ENCODE measurements at places on chromosomes 7 and 10.

DNA sequence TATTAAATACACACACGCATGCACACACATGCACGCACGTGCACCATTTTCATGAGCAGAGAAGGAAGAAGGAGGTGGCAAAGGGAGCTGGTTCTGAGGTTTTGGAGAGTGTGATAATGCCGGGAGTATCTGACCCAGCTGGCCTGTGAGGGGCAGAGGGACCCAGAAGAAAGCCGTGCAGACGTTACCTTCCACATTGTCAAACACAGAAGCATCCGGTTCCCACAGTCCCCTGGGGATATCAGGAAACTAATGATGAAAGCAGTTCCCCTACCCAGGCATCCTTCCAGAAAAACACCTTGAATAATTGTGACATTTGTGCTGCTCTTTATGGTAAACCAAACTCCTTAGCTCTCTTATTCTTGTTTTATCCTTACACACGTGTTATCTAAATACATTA is 85.7 kb upstream of the FAM180A start:
- DNase-seq, result no peak

GRCh38 chr10:112393341-112393740 is 19.4 kb downstream of the ACSL5 start:
- no peak for DNase-seq

DNA sequence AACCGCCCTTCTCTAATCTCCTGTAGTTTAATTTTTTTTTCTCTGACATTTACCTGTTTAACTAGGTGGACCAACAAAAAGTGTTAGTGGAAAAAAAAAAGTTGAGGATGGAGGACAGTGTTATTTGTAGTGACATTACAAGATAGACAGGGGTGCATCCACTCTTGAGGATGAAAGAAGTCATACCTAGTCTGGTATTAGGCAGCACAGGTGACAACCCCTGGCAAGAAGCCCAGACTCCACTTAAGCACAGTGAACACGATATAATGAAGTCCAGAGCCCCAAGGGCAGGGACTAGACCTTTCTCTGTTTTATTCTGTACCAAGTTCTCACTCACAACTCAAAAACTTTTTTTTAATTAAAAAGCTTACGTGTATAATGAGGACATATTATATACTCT is 268.4 kb downstream of the GPR37 start:
- DNase-seq, result no peak

GRCh38 chr10:130078120-130078519 is 32.5 kb downstream of the C10orf143 start:
- DNase-seq, result no peak

DNA sequence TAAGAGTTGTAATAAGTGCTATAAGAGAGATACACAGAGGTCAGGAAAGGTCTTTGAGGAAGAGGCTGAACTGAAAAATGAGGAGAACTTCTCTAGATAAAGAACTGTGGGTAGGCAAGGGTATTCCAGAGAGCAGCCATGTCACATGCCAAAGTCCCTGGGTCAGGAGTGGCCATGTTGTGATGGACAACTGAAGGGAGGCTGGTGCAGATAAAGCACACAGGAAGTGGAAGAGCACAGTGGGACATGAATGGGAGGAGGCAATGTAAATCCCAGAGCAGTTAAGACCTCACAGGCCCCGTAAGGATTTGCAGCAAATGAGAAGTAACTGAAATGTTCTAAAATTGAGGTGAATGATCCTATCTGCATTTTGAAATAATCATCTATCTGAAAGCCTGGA is 37.2 kb downstream of the IMMP2L start:
- DNase-seq, result no peak

- DNase-seq, result no peak
Measured at GRCh38 chr7:138417078-138417700, 42.9 kb upstream of the TRIM24 start.

DNA sequence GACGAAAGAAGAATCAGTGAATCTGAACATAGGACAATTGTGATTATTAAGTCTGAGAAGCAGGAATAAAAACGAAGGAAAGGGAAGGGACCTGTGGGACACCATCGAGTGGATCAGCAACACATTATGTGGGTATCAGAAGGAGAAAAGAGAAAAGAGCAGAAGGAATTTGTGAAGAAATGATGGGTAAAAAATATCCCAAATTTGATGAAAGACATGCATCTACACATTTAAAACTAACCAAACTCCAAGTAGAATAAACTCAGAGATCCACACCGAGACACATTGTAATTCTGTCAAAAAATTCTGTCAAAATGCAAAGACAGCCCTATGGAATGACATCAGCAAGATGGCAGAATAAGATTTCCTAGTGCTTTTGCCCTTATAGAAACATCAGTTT is 171.1 kb downstream of the ITGB1 start:
- DNase-seq, result no peak

- no peak for DNase-seq
Measured at GRCh38 chr7:138292951-138293350, 167.1 kb upstream of the TRIM24 start.

GRCh38 chr7:45048748-45049147 is 40.0 kb downstream of the NACAD start:
- no peak for DNase-seq

DNA sequence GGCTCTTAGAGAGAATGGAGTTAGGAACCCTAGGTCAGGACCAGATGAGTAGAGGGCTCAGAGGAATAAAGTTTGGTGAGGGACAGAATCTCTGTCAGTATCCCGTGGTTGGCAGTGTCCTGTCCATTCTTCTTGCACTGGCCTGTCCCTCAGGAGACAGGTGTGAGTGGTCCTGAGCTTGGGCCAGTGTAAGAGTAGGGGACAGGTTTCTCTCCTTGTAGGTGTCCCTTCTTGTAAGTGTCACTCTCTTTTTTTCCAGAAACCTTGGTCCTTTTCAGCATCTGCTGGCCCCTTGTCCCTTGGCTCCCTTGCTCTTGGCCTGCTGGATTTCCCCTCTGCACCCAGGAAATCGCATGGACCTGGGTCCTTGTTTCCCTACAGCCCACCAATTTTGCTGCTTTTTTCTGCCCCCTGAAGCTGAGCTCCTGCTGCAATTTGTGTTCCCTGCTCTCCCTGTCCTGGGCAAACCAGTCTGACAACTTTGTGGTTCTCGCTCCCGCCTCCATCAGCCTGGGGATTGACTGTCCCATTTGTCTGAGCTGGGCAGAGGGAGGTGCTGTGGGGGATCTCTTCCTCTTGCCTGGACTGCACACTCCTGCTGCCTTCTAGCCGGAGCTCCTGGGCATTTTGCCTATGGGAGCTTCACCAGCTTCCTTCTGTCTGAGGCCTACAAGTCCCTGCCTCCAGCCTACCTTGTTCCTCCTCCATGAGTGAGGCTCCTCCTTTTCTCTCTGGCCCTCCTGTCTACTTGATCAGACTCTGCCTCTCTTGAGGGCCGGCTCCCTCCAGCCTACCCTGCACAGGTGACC is 6.5 kb downstream of the TSPAN14 start:
- peak; percentile 14 for DNase-seq

DNA sequence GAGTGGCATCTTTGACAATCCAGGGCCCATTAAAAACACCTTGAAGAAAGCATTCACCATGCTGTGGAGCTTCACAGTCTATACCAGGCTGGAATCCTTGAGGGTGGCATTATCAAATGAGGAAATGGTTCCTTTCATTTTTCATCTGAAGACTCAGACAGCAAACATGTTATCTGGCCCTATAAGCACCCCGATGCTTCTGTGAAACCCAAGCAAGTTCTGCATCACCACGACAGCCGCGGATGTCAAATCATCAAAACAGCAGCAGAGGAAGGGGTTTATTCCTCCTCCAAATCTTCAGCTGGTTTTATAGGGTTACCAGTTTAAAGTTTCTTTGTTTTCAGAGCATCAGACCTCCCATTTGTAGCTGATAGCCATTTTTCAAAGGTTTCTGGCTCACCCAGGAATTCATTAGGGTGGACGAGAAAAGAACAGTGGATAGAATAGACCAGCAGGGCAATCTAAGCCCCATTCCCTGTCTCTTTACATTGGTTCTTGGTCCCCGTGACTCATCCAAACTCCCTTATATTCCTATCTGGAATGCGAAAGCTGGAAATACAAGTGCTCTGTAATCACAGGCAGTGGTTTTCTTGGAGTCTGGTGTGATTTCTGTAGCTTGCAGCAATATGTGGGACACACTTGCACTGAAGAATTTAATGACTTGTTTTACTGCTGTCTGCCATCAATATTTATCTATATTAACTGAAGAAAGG is 217.9 kb downstream of the SKAP2 start:
- DNase-seq, result no peak

DNA sequence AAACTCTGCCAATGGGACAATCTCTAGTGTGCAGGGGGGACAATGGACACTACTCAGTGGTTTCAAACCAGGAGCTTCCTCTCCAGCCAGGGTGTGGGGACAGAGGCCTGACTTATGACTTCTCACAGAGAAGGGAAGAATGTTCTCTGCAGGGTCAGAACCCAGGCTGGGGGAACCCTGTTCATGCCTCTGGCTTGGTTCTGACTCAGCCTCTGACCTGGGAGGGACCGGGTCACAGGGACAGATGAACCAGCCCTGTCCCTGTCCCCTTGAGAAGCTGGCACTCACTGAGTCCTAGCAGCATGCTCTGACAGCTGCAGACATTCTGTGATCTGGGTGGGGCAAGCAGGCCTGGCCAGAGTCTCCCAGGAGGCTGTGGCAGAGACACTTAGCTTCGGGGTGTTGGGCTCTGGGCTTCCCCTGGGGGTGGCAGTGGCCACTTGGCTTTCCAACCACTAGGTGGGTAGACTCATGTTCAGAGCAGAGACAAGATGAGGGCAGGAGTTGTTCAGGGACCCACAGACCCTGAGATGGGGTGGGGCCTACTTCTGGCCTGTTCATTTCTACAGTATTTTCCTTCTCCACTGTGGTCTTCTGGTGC is 13.6 kb downstream of the TSPAN15 start:
- peak; percentile 47 for DNase-seq

- no peak for DNase-seq
Measured at GRCh38 chr7:15313361-15313760, 248.5 kb downstream of the AGMO start.

GRCh38 chr10:126924180-126924914 is 19.1 kb downstream of the DOCK1 start:
- DNase-seq, result no peak

- DNase-seq, result peak; percentile 20
Measured at GRCh38 chr7:46880508-46881196, 701.3 kb downstream of the TNS3 start.

DNA sequence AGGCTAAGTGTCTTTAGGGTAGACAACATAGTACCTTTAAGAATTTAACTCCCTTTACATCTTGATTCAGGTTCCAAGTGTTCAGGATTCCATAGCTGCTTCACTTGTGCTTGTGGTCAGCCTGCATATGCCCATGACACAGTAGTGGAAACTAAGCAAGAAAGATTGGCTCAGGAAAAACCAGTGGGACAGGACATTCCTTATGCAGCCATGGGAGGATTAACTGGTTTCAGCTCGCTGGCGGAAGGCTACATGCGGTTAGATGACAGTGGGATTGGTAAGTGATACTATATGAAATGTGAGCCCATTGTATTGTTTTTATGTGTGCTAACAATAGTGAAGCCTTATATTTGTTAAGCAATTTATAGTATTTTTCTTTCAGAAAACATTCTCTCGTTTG is 11.3 kb downstream of the FAM221A start:
- no peak for DNase-seq

DNA sequence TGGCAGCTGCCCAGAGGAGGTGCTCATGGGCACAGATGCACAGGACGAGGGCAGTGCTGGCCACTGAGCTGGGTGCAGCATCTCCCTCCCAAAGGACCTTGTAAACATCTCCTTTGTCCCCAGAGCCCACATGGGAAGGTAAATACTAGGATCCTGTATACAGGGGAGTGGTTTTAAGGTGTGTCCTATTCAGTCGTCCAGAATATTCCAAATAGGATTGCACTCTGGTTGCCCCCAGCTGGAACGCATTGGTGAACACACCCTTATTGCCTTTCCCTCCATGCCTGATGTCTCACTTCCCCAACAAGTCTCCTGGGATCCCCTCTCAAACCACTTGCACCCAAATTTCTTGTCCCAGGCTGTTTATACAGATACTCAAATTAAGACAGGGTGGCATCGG is 152.0 kb upstream of the PCBD1 start:
- no peak for DNase-seq

DNA sequence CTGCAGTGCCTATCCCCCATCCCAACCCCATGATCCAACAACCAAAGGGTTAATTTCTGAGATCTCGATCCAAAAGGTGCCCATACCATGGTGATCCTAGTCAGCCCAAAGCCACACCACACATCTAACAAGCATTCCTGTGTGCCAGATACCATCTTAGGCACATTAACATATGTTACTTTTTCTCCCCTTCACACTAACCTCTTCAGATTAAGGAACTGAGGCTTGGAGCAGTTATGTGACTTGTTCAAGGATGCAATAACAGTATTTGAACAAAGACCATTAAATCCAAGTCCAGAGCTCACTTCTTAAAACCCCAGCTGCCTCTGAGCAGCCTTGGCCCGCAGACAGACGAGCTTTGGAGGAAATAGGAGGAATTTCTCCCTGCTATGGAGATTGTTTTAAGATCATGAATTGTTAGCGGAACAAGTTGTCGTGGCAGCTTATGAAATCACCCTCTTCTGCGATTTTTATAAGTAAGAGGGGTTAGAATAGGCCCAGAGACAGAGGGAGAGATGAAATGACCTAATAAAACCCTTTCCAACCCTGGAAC is 327.2 kb downstream of the KCNMA1 start:
- no peak for DNase-seq

DNA sequence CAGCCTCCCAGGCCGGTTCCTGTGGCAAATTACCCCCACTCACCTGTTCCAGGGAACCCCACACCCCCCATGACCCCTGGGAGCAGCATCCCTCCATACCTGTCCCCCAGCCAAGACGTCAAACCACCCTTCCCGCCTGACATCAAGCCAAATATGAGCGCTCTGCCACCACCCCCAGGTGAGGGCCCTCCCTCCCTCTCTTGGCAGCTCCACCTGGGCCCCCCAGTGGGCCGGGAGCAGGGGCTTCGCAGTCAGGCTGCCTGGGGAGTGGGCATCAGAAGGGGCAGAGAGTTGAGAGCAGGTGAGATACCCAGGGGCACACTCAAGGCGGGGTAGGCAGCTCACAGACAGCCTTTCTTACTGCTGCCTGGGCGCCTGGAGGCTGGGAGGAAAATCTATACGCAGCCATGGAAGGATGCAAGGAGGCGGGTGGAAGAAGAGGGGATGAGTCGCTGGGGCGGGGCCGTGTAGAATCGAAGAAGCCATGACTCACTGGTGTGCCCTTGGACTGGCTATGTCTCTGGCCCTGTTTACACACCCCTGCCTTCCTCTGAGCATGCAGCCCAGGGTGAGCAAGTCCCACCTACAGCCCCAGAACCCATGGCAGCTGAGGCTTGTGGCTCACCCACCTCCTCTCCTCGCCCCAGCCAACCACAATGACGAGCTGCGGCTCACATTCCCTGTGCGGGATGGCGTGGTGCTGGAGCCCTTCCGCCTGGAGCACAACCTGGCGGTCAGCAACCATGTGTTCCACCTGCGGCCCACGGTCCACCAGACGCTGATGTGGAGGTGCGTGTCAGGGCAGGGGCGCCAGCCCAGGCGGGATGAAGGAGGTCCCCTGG is 48.6 kb upstream of the PPIF start:
- DNase-seq, result no peak

Data from GM12865 (cell line).